Activated CD8-positive, alpha-beta memory T cell treated with anti-CD3 and anti-CD28 coated beads for 48 hours (primary cell): ENCODE measurements at places on chromosomes 13 and 19.

- DNase-seq: no peak
These were observed 893.0 kb upstream of the PRR20A start for GRCh38 chr13:56247692-56248091.

DNA sequence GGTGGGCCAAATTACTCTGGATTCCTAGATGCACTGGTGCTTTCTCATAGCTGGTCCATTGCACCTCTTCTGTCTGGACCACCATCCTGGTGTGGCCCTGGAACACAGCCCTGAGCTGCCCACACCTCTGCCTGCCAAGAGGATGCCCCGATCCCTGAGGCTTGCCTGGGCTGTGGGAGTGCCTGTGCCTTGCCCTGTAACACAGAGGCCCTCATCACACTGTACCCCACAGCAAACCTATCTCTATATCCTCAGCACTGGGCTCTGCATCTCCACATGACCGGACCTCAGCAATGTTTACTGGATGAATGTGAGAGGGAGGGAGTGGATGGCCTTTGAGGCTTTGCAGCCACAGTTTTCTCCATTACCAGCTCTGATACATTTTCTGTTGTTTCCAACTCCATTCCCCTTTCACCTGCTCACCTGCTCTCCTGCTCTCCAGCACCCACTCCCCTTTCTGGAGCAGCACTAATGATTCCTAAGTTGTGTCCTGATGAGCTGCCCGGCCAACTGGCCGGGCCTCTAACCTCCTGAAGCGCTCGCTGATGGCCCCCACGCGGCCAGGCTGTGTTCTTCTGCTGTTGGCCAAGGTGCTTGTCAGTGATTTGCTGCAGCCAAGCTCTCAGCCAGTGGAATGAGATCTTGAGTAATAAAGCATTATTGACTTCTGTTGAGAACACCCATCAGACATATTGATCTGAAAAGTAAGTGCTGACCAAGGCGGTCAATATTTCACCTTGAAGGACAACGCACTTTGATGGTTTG, 232.6 kb downstream of the TEX29 start:
- no peak for DNase-seq

- DNase-seq: no peak
These were observed 358.5 kb downstream of the MYO16 start for GRCh38 chr13:108987944-108988343.

DNA sequence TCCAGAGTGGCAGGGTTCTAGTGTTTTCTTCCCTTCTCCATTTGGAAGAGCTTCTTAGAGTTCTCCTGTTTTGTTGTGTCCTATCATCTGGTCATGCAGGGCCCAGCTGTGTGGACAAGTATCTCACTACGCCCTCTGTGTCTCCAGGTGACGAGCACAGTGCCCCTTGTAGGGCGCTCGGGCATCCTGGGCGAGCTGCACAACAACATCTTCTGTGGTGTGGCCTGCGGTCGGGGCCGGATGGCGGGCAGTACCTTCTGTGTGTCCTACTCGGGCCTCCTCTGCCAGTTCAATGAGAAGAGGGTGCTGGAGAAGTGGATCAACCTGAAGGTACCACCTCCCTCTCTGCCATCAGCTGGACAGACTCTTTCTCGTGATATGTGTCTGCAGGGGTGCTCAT, 13.0 kb downstream of the WDR62 start:
- no peak for DNase-seq

DNA sequence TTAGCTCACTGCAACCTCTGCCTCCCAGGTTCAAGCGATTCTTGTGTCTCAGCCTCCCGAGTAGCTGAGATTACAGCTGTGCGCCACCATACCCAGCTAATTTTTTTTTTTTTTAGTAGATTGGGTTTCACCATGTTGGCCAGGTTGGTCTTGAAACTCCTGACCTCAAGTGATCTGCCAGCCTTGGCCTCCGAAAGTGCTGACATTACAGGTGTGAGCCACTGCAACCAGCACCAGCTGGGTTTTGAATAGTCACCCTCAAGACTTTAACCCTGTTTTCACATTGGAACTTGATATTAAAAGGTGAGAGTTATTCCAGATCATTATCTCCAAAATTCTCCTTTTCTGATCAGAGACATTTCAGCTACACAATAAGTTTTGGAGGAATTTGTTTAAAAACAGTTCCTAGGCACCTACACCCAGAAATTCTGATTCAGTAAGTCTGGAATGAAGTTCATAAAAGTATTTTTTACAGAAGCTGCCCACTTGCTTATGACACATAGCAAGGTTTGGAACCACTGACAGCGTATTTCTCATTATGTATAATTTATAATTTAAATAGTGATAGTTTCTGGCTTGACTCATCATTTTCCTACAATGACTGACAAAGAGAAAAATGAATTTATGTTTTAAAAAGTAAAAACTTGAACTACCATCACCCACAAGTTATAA, 417.3 kb downstream of the DIAPH3 start:
- DNase-seq: no peak

- DNase-seq: peak; percentile 71
These were observed 24.7 kb upstream of the ADGRE1 start for GRCh38 chr19:6862673-6863078.

- no peak for DNase-seq
These were observed 290.1 kb downstream of the FOXO1 start for GRCh38 chr13:40376296-40376849.

DNA sequence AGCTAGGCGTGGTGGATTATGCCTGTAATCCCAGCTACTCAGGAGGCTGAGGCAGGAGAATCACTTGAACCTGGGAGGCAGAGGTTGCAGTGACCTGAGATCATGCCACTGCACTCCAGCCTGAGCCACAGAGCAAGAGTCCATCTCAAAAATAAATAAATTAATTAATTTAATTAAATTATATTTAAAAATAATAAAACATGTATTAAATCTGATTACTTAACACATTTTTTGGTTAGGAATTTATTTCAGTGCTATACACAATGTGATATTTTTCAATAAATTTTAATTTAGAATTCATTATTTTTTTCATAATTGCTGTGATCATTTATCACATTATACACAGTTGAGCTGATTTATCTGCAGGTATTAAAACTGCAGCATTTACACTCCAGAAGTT, 1101.5 kb upstream of the MIR17HG start:
- no peak for DNase-seq

GRCh38 chr19:952680-953444, 27.0 kb downstream of the ARID3A start:
- DNase-seq: no peak

DNA sequence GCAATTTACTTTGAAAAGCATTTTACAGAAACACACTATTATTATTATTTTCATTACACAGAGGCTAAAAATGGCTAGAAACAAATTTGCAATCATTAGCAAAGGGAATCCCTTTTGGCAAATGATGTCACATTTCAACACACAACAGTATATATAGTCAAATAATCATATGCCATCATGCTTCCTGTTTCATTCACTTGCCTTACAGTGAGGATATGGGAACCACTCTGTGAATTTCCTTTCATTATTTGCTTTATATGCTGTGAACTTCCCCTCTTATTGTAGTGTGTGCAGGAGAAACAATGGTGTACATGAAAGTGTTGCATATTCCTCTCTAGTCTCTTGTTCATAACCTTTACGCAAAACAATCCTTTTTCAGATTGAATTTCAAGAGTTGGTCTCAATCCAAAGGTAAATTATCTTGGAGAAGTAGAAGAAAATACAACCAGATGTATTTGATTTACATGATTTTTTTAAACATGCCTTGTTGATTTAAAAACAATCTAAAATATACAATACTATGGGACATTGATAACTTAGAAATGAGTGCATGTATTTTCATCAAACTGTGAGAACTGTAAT, 657.3 kb downstream of the EFNB2 start:
- DNase-seq: no peak

DNA sequence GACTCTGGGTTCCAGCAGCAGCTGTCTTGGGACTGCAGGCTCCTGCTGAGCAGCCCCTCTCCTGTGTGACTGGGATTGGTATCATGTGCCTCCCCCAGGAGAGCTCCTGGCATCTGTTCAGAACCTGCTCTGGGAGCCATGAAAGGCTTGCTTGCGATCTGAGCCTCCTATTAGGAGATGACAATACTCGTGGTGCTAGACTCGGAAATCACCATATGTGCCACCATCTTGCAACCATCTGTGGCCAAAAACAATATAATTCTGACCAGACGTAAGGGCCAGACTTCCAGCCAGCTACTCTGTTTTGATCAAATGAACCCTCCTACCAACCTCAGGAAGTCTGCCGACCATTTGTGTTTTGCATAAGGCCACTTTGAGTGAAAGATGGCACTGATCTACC, 484.7 kb downstream of the IRS2 start:
- DNase-seq: no peak

DNA sequence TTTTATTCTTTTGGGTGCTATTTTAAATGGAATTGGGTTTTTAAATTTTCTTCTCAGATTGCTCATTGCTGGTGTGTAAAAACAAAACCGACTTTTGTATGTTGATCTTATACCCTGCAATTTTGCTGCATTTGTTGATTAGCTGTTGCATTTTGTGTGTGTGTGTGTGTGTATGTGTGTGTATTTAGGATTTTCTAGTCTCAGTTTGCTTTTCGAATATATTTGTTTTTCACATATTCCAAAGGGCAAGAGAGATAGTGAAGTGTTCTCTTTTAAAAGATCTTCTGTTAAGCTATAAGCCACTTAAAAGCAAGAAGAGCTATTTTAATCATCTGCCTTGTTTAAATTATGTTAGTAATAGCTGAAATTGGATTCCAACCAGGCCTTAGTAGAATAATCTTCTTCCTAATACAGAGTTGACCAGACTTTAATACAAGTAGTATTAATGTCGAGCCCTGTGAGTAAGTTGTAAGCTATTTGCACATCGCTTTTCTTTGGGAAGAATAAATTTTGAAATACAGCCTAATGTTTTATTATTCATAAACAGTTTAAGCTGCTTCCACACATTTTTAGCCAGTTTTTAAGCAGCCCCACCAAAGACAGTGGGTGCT, 57.4 kb downstream of the TM9SF2 start:
- DNase-seq: no peak

DNA sequence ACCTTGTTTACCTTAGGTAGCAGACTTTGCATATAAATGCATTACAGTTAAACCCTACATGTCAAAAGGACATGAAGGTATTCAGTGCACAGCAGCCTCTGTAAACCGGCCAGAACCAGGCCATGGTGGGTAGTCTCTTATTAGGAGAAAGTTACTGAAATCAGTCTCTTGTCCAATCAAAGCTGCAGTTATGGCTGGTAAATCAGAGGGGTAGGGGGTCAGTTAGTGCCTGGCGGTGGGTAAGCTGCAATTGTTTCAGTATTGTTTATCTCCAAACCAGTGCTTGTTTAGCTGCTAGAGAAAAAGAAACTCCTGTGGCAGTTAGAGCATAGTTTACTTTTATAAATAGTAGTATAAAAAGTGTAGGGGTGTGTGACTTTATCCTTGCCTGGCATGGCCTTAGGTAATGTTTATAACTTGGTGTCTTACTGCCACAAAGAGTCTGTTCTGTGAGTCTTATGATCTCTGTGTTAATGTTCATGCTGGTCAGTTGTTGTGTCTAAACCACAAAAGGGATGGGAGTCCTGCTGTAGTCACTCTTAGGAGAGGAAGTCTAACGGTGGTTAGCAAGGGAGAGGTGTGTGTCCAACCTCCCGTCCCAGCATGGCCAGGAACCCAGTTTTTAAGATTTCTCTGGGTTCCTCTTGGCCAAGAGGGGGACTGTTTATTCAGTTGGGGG, 28.0 kb downstream of the CHST8 start:
- DNase-seq: no peak

GRCh38 chr13:30074431-30074830, 224.0 kb upstream of the UBL3 start:
- DNase-seq: no peak

DNA sequence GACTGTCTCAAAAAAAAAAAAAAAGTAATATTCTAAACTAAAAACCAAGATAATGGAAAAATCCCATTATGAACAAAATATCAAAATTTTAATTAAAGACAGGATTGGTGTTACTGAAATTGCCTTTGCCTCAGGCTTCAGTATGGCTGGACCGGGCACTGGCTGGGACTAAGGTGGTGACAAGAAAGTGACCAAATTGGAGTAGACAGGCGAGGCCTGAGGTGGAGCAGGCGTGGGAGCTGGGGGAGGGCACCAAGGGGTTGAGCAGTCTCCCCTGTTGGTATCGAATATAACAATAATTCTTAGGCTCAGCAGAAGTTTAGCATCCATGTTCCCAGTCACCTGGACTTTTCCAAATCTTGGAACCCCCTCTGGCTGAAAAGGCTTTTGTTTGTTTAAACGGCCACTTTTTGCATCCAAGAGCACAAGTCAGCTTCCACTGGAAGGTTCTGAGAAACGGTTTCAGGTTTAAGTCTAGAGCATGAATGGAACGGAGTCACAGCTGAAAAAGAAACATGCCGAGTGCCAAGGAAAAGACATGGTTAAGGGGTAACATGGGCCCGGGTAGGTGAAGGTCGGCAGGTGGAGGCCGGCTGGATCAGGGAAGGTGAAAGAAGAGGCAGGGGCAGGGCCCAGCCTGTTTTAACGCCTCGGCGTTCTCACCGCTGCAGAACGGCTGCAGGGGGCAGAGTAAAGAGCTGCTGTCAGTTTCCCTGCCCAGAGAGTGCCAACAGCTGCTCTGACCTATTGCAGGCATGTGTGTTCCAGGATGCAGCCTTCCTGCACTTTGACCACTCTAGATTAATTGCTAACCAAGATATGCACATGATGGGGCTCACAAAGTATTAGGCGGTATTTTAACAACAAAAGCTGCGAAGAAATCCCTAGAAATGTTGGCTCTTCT, 104.4 kb downstream of the TM9SF2 start:
- peak; percentile 7 for DNase-seq

- DNase-seq: no peak
These were observed 16.3 kb upstream of the TEX29 start for GRCh38 chr13:111304041-111304544.

DNA sequence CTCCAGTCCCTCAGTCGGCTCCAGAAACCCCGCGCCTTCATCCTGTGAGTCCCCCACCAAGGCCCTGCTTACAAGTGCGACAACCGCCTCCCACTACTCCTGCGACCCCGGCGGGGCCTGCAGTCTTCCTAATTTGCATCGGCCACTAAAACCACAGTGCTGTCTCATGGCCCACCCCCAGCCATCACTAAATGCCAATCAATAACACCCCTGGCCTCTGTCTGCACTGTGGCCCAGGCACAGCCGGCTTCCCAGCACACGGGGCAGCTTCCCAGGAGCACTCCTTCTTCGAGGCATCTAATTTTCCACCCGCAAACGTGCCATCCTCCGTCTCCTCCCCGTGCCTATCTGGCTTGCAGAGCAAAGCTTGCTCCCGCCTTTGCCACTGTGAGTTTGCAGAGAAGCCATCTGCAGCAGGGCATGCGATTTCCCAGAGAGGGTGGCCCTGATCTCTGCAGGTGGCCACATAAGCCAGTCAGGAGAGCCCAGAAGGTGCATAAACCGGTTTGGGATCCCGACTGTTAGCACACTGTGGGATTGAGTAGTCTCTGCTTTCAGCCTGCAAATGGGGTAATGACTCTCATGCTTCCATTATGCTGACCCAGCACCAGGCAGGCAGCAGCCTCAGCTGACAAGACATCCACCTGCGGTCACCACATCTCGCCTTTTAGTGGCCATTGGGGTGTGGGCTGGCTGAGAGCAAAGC, 34.0 kb upstream of the USE1 start:
- no peak for DNase-seq
